ENCODE measurements at places on chromosomes 4 and X. TPM values are rescaled to one million over a fixed set of nuclear protein-coding genes. Genes with fewer than 3 reads are reported as not detected.

Gene ZNF827
- 1.7 TPM for polyA plus RNA-seq

DNA sequence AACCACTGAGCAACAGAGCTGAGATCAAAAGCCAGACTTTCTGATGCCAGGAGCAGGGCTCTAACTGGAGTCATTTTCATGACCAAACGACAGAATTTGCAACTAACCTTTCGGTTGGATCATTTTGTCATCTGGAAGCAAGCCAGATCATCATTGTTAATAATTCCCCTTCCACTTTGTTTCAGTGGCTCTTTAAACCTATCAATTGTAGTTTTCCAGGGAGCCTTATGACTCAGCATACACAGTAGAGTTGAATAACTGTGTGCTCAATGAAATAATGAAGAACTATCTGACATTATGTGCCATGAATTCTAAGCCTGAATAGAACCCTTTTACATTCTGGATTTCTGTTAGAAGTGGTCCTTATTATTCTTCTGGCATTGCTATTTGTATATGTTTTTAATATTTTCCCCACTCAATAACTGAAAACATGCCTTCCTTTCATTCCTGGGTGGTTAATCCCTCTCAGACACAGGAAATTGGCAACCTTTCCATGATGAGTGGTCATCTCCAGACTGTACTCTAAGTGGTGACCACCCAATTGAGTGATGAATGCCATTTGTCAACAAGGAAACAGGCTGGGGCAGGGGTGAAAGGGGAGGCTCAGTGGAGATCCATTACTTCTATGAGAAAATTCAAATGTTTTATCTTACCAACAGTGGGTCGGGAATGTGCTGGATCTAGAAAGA lies 431.8 kb downstream of the BCOR start:
- no peaks in the 10 kb centered on the region for H3K4me1 ChIP-seq
- no peak overlapping the region for H3K27ac ChIP-seq

GRCh38 chr4:17630228-17630627 lies 15.8 kb downstream of the MED28 start:
- no peak overlapping the region for H3K4me3 ChIP-seq
- DNase-seq: no peak
- peaks cover 4% of the 10 kb centered on the region for H3K27me3 ChIP-seq
- peaks cover 10% of the 10 kb centered on the region for H3K4me1 ChIP-seq

DNA sequence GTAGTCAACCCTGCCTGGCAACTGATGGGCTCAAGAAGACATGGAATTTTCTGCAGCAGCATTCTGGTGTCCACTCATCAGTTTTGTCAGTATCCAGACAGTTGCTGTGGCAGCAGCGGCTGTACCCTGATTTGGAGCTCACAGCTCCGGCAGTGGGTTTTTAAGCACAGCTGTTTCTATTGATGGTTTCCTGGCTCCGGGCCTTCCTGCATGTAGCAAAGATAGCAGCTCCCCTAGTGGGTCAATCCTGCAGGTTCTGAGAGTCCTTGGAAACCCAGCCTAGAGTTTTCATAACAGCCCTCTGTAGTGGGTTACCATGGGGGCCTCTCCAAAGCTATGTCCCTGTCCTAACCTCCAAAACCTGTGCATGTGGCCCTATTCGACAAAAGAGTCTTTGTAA lies 84.0 kb upstream of the ATP6AP2 start:
- DNase-seq: no peak
- H3K4me3 ChIP-seq: no peak overlapping the region
- no peak overlapping the region for H3K27ac ChIP-seq
- peaks cover 3% of the 10 kb centered on the region for H3K36me3 ChIP-seq

DNA sequence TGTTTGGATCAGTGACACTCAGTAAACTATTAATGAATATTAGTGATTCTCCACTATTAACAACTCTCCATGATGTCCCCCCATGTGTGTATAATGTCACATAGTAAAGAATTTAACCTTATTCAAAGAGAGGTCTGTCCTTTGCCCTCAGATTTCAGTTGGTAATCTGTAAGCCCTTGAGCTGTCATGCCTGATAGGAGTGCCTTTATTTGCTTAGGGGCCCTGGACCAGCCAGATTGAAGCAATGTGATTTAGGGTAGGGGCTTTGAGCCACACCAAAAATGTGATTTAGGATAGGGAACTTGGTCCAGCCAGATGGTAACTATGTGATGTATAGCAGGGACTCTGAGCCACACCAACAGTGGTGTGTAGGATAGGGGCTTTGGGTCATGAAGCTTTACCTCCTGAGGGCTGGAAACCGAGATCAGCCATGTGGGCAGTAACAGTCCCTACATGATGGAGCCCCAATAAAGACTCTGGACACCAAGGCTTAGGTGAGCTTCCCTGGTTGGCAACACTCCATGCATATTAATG lies 44.3 kb upstream of the PAGE4 start:
- H3K27ac ChIP-seq: no peak overlapping the region
- H3K36me3 ChIP-seq: no peaks in the 10 kb centered on the region
- no peak overlapping the region for H3K4me3 ChIP-seq
- peaks cover 6% of the 10 kb centered on the region for H3K27me3 ChIP-seq
- H3K4me1 ChIP-seq: no peaks in the 10 kb centered on the region
- no peak for DNase-seq

- H3K4me1 ChIP-seq: no peaks in the 10 kb centered on the region
- H3K27ac ChIP-seq: no peak overlapping the region
- peaks cover 2% of the 10 kb centered on the region for H3K27me3 ChIP-seq
- H3K4me3 ChIP-seq: no peak overlapping the region
Observed at GRCh38 chr4:85514783-85515182, 39.8 kb downstream of the ARHGAP24 start.

- DNase-seq: no peak
- H3K36me3 ChIP-seq: no peaks in the 10 kb centered on the region
- H3K4me3 ChIP-seq: no peak overlapping the region
- no peak overlapping the region for H3K27ac ChIP-seq
Observed at GRCh38 chr4:47415719-47416118, 47.8 kb downstream of the COMMD8 start.

- DNase-seq: no peak
- H3K4me3 ChIP-seq: no peak overlapping the region
- no peaks in the 10 kb centered on the region for H3K36me3 ChIP-seq
- no peaks in the 10 kb centered on the region for H3K4me1 ChIP-seq
- H3K27ac ChIP-seq: no peak overlapping the region
Observed at GRCh38 chrX:106905064-106905708, 2.0 kb upstream of the RIPPLY1 start.

DNA sequence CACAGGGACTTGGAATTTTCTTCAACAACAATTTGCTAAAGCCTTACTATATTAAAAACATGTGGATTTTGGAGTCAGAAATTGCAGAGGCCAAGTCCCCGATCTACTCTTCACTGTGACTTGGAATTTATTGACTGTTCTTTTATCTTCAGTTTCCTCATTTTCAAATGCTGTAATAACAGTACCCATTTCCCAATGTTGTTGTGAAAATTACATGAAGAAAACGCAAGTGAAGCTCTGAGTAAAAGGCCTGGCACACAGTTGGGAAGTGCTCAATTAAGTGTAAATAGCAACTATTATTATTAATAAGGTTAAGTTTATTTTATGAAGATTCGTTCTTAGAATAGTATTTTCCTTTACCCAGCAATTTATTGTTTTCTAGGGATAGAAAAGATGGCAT lies 15.7 kb downstream of the STBD1 start:
- DNase-seq: no peak
- peaks cover 6% of the 10 kb centered on the region for H3K4me1 ChIP-seq
- no peak overlapping the region for H3K27ac ChIP-seq
- H3K36me3 ChIP-seq: peaks cover 12% of the 10 kb centered on the region
- H3K27me3 ChIP-seq: peaks cover 13% of the 10 kb centered on the region

Gene EXOC1L
- polyA plus RNA-seq: 0.62 TPM

- peaks cover 6% of the 10 kb centered on the region for H3K27me3 ChIP-seq
- H3K4me3 ChIP-seq: no peak overlapping the region
- H3K4me1 ChIP-seq: no peaks in the 10 kb centered on the region
- H3K36me3 ChIP-seq: no peaks in the 10 kb centered on the region
- no peak for DNase-seq
Observed at GRCh38 chrX:71870208-71871098, 40.2 kb upstream of the NHSL2 start.

GRCh38 chrX:131951166-131951565 lies 71.9 kb upstream of the STK26 start:
- no peaks in the 10 kb centered on the region for H3K27me3 ChIP-seq
- H3K36me3 ChIP-seq: no peaks in the 10 kb centered on the region
- no peaks in the 10 kb centered on the region for H3K4me1 ChIP-seq
- H3K4me3 ChIP-seq: no peak overlapping the region
- H3K27ac ChIP-seq: no peak overlapping the region

DNA sequence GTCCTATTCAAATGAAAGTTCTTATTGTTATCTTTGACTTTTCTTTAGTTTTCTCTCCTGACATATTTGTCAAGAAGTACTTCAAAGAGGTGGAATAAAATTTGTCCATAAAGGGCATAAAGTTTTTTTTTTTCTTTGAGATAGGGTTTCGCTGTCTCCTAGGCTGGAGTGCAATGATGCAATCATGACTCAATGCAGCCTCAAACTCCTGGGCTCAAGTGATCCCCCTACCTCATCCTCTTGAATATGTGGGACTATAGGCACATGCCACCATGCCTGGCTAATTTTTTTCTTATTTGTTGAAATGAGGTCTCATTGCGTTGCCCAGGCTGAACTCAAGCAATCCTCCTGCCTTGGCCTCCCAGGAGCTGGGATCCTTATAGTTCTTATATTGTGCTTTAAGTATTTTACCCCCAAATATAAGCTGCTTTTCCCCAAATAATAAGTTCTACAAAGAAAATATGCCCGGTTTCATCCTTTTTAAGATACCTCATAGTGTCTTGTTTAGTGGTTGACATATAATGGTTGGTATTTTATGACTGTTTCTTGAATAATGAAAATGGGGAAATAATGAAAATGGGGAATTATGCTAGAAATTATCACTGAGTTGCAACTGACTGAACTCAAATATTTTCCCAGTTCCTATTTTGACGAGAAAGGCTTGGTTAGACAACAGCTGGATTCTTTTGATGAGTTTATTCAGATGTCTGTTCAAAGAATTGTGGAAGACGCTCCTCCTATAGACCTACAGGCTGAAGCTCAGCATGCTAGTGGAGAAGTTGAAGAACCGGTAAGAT lies 11.6 kb downstream of the POLR2B start:
- H3K27ac ChIP-seq: peak overlapping the region; percentile 11
- no peak overlapping the region for H3K4me3 ChIP-seq
- peaks cover 34% of the 10 kb centered on the region for H3K4me1 ChIP-seq
- H3K27me3 ChIP-seq: no peaks in the 10 kb centered on the region

GRCh38 chr4:91127192-91127591 lies 1000.0 kb downstream of the CCSER1 start:
- DNase-seq: no peak
- H3K27ac ChIP-seq: no peak overlapping the region
- peaks cover 1% of the 10 kb centered on the region for H3K27me3 ChIP-seq
- H3K4me1 ChIP-seq: no peaks in the 10 kb centered on the region
- no peaks in the 10 kb centered on the region for H3K36me3 ChIP-seq

- DNase-seq: no peak
- H3K4me3 ChIP-seq: no peak overlapping the region
- no peaks in the 10 kb centered on the region for H3K36me3 ChIP-seq
- peaks cover 10% of the 10 kb centered on the region for H3K27me3 ChIP-seq
- H3K4me1 ChIP-seq: no peaks in the 10 kb centered on the region
Observed at GRCh38 chrX:111504941-111505340, 6.5 kb upstream of the SERTM2 start.

DNA sequence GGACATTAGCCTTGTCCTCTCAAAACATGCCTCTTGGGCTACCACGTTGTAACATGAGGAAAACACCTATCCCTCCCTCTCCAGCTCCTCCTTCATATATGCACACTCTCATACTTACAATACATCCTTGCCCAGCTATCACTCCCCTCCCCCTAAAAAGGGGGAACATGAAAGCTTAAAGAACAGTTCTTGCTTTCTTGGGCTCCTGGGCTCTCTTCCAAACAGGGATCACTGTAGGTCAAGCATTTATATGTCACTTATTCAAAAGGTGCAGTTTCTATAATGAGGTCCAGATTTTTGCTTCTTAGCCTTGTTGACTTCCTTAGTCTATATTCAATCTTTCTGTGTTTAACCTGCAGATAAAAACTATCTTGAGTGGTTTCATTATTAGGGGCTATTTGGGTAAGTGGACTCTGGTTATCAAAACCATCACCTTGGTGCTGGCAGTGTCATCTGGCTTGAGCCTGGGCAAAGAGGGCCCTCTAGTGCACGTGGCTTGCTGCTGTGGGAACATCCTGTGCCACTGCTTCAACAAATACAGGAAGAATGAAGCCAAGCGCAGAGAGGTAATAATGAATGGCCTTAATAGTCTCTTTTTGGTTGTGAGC lies 119.4 kb downstream of the AKAP4 start:
- H3K4me1 ChIP-seq: no peaks in the 10 kb centered on the region
- H3K27me3 ChIP-seq: peaks cover 2% of the 10 kb centered on the region
- H3K27ac ChIP-seq: no peak overlapping the region

DNA sequence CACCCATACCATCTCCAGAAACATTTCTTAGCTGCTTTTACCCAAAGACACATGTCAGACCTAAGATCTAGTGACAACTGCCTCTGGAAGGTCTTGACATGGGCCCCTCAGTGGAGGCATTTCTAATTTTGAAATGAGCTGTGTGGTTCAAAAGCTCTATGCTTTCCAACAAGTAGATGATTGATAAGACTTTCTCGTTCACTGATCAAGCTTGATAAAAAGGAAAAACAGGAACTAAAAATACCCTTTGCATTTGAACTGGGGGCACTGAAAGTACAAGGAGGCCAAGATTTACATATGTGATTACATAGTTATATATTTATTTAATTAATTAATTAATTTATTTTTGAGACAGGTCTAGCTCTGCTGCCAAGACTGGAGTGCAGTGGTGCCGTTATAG lies 61.3 kb upstream of the SCOC start:
- no peak overlapping the region for H3K27ac ChIP-seq
- H3K36me3 ChIP-seq: no peaks in the 10 kb centered on the region
- no peak for DNase-seq
- no peaks in the 10 kb centered on the region for H3K27me3 ChIP-seq
- H3K4me1 ChIP-seq: no peaks in the 10 kb centered on the region
- no peak overlapping the region for H3K4me3 ChIP-seq

- no peak overlapping the region for H3K27ac ChIP-seq
- no peaks in the 10 kb centered on the region for H3K27me3 ChIP-seq
- peaks cover 8% of the 10 kb centered on the region for H3K36me3 ChIP-seq
- H3K4me3 ChIP-seq: no peak overlapping the region
- no peak for DNase-seq
- H3K4me1 ChIP-seq: no peaks in the 10 kb centered on the region
Observed at GRCh38 chr4:123110147-123110546, 187.8 kb upstream of the NUDT6 start.

Gene ABLIM2
- 0.27 TPM for polyA plus RNA-seq
